ENCODE measurements at places on chromosomes 4 and X.

DNA sequence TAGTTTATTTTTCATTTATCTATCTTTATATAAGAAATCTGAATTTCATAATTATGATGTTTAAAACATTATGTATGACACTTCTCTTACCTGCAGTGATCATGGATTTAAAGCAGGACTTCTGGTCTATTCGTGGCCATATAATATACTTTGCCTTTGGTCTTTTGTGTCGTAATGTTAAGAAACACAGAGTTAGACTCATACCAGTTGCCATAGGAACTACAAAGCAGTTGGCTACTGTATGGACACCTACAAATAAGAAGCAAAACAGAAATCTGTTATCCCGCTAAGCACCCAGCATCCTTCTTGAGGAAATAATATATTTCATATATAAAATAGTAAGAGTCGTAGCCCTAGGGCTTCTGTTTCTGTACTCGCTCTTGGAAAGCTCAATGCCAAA is 4.3 kb downstream of the SEPSECS start:
- DNase-seq, result no peak

GRCh38 chr4:128287141-128287870 is at the start of gene PGRMC2:
PGRMC2 (minus strand) TSS chr4:128287813; CDS start chr4:128287790, 23 bp downstream.
- peak; percentile 68 for DNase-seq

- DNase-seq, result peak; percentile 81
These were observed 475.5 kb upstream of the ADGRL3 start for GRCh38 chr4:60724623-60725022.

DNA sequence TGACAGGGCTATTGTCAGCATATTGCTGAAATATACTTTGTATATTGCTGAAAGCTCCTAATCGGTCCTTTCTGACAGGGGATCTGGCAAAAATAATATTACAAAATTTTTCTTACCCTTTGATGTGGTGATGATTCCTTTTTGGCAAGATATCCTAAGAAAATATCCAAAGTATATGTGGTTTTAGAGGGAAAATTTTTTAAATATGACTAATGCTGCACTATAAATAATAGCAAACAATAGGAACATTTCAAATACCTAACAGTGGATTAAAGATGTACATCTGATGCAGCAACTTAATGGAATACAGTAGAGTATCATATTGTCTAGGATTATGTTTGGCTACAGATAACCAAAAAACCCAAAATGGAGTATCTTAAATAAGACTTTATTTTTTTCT is 49.6 kb downstream of the RRAGB start:
- peak; percentile 16 for DNase-seq
